Stimulated activated CD8-positive, alpha-beta memory T cell treated with anti-CD3 and anti-CD28 coated beads, Interleukin-4, amount 100 ng/mL, for 1 hour (primary cell): ENCODE measurements at places on chromosomes 4 and X.

DNA sequence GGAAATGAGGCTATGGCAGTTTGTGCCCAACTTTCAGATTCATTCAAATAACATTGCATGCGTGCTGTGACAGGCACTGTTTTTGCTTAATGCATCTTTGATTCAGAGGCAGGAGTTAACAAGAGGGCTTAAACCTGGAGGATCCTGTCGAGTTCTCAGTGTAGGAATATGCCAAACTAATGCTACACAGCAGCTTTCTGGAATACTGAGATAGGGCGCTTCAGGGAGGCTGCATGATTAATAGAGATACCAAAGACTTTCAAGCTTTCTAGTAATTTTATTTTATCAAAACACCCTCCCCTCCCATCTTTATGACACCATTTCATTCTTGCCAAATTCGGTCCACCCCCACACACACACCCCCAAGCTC lies 636 bp upstream of the TIMM8A start:
- DNase-seq, result no peak

DNA sequence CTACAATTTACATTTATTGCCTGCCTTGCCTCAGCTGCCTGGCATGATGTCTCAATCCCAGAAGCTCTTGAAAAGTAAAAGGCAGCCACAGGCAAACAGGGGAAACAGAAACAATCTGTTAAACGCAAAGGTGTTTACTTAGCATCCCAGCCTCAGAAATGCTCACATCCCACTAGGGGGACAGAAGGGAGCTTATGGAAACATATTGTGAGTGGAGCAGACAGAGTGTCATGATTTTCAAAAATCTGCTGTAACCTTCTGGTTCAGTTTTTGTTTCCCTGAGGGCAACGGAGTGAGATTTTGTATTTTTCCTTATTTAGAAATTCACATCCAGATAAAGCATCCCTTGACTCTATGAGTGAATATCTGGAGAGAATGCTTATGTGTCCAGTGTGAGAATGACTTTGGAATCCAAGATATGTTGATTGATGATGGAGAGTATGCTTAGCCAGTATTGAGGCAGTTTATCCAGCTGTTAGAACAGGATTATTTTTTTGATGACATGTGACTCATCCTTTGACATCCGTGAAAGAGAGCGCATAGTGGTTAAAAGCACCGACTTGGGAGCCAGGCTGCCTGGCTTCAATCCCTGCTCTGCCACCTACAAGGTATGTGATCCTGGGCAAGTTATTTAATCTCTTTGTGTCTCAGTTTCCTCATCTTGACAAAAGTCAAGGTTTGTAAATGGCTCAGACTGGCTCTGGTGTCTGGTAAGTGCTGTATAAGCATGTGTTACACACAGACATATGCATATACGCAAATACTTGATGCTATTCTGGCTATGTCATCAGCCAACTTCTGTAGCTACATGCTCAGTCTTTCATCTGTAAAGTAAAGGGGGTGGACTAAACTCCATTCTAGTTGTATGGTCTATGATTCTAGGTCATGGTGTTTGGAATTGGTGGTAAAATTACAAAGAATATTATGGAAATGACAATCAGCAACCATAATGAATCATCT lies 381.2 kb downstream of the RAPGEF2 start:
- no peak for DNase-seq

- no peak for DNase-seq
These were observed 825.6 kb downstream of the STPG2 start for GRCh38 chr4:97317671-97318070.

DNA sequence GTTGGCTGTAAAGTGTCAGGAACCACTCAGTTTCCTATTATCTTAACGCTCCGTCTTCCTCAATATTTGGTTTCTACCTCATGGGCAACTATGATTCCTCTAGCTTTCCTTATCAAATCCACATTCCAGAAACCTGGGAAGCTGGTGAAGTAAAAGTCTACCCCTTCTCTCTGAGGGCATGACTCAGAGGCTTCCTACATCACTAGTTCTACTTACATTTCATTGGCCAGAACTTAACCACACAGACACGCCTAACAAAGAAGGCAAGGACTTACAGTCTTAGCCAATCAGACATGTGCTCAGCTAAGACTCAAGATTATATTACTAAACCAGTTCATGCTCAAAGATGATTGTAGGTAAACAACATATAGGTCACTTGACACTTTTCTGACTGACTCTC lies 30.4 kb downstream of the COX7B2 start:
- no peak for DNase-seq

DNA sequence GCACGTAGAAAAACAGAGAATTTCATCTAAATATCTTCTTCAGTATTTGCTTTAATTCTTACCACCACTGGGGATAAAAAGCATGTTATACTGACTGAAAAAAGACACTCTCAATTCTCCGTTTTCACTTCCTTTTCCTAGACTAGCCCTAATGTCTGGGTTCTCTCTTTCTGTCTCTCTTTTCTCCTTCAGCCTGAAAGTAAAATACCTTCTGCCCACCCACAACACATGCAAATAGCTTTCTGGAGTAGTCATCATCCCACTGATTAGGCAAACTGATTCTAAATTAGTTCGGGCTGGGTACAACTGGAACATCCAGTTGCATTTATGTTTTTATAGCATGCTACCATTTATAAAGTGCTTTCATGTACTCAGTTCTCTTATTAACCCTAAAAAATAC lies 142.4 kb upstream of the ANKRD50 start:
- no peak for DNase-seq

DNA sequence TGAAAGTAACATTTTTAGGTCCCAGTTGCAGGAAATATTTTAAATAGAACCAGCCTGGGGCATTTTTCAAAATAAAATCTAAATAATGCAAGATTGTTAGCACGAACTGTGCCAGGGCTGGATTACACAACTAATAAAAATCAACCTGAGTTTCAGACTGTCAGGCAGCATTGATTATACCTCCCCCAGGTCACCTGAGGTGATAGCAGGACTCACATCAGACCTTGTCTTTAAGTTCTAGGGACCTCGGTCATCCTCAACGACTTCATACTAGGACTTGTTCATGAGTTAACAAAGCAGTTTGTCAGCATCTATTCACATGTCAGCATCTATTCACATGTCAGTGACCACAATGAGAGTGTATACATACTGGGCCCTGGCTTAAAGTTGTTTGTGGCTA lies 8.7 kb upstream of the TEX13A start:
- DNase-seq, result no peak

DNA sequence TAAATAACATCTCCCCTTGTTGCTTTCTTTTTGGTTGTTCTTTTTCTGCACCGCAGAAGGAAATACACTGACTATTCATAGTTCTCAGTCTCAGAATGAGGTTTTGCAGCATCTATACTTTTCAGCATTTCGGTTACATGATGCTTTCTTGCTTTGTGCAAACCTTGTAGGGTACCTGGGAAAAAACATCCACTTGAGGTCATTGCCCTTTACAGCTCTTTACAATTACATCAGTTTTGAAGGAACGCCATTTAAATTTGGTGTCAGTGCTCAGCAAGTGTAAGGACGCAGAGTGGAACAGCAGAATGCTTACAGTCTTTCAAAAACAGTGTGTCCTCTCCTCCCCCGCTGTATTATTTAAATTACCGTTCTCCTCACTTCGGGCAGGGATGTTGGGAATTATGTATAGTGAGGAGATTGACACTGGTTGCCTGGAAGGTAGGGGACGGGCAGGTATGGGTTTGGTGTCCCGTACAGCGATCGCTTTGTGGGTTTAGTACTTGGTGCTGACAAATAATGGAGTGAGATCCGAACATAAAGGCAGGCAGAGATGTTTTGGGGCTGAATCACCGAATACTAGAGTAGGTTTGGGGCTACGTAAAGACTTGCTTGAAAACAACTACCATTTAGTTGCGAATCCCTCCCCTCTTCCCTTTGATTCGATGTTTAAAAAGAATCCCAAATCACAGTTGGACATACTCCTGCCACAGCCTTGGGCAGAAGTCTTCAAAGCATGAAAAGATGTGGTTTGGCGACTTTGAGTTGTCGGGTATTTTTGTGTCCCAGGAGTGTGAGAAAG lies 2.0 kb upstream of the NKX3-2 start:
- no peak for DNase-seq

- DNase-seq, result no peak
These were observed 16.1 kb downstream of the ABCD1 start for GRCh38 chrX:153740631-153741222.

DNA sequence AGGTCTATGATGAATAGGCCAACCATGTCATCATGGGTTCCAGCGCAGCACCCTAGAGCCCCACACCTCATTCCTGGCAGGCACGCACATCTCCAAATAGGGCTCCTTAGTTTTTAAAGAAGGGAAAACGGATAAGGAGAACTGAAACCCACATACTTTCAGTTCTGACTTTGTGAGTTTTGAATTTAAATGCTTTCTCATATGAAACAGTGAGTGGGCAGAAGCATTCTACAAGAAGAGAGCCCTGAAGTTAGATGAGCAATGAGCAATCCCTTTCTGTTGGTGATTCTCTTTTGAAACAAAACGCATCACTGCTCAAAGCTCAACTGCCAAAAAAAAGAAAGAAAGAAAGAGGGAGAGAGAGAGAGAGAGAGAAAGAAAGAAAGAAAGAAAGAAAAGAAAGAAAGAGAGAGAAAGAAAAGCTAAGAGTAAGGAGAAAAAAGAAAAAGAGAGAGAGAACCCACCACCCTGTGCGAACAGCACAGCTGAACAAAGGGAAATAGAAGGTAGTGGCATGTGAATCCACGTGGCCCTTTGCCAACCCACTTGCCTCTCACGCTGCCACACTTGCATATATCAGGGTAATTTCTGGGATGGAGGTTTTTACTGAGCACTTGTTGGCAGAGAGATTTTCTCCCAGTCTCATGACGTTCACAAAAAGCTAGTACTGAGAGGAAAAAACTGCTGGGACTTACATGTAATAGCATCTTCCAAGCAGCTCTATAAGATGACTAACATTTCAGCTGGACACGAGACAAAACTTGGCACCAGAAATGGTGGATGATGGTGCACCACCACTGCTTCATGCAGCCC lies 31.0 kb downstream of the TMSB4X start:
- no peak for DNase-seq
